ENCODE measurements at places on chromosomes 6 and 20.
A peak's percentile ranks its signal among the peaks of the same experiment; 100 is the strongest.

GRCh38 chr6:63245420-63245819 lies 34.2 kb downstream of the FKBP1C start:
- DNase-seq = no peak

DNA sequence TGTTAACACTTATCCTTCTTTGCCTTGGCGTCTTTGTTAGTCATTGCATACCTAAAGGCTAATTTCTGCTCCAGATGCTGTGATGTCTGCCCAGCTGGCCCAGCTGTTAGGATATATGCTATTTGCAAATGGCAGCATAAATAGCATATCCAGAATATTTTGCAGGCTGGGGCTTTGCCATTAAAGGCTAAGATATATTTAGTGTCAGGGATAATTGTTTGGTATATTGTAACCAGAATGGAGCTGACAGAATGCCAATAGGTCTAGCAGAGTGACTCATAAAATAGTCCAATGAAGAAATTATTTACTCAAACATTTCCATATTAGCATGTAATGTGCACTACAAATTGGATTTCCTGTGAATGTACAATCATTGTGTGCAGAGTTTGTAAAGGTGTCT lies 584.1 kb upstream of the FLRT3 start:
- peak; percentile 47 for DNase-seq

DNA sequence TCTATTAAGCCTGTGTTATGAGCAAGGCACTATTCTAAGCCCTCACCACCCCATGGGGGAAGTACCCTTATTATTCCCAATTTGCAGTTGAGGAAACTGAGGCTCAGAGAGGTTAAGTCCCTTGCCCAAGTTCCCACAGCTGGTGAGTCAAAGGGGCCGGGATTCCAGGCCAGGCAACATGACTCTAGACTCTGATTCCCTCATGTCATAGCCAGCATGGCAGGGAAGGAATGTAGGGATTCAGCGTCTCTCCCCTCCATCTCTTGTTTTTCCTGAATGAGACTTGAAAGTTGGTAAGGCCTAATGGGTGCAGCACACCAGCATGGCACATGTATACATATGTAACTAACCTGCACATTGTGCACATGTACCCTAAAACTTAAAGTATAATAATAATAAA lies 6.7 kb downstream of the C6orf132 start:
- DNase-seq = no peak

- no peak for DNase-seq
Observed at GRCh38 chr20:2713285-2713684, 20.7 kb downstream of the EBF4 start.

DNA sequence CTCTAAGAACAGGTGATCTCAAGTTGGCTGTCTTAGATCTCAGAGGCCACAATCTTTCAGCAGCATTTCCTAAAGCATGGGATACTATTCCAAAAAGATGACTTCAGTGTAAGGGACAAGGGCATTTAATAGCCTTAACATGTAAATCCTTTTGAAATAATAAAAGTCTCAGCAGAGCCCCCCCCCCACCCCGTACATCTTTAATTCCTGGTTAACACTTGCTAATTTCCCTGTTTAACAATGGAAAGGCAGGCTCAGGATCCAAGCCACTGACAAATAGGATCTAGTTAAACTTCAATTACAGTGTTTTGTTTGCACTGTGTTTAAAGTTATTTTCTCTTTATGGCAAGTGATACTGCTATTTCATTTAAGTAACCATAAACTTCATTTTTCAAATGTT lies 12.0 kb downstream of the TASP1 start:
- DNase-seq = no peak

DNA sequence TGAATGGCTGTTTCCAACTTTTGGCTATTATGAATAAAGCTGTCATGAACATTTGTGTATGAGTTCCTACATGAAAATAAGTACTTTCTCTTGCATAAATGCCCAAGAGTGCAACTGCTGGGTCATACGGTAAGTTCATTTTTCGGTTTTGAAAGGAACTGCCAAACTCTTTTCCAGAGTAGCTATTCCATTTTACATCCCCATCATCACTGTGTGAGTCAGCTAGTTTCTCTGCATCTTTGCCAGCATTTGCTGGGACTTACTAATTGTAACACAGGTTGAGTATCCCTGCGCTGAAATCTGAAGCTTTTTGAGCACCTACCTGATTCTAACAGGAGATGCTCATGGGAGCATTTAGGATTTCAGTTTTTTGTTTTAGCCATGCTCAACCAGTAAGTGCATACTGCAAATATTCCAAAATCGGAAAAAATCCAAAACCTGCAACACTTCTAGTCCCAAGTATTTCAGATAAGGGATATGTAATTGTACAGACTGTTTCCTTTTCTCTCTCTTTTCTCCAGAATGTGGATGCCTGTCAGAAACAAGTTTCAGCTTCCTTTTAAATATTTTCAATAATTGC lies 118.4 kb downstream of the DTNBP1 start:
- no peak for DNase-seq

DNA sequence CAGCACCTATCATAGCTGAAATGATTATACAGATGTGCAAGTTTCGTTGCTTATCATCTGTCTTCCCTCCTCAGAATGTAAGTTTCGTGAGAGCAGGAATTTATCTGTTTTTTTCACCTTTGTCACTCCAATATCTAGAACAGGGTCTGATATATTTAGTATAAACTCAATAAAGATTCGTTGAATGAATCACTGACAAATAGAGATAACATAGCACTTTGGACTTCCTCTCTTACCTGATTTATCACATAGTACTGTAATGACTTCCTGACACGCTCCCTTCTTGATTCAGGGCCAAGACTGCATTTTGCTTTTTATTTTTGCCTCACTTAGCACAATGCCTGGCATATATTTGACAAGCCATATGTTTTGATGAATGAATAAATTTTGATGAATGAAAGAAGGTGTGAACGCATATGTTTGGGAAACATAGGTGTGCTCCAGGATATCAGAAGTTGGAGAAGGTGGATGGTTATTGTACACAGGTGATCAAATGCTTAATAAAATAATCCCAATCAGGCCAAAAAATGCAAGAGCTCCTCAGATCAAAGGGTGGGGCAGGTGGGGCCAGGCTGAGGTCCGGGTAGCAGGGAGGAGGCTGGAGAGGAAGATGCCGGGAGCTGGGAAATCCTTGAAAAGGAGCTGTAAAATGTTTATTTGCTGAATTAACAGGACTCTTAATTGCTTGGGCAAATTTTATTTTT lies 33.0 kb downstream of the PIM1 start:
- DNase-seq = no peak

GRCh38 chr6:56803594-56803993 lies 151.3 kb upstream of the BEND6 start:
- DNase-seq = no peak

GRCh38 chr6:80143419-80143937 lies 37.0 kb downstream of the BCKDHB start:
- DNase-seq = peak; percentile 76

DNA sequence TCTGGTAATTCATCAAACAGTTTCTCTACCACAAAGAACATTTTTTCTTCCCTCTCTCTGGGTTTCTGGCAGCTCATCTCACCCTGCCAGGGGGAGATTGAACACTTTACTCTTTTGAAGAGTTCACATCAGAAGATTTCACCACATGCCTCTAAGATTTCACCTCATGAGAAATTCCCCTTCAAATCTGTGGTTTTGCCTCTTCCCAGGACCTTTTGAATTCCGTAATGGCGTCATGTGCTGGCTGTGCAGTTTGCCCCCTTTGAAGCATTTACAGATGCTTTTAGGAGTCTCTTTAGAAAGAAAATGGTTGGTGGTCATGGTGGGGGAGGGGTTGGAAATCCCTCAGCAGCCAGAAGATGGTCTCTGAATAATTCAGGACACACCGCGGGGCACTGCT lies 486.1 kb downstream of the QKI start:
- DNase-seq = no peak

DNA sequence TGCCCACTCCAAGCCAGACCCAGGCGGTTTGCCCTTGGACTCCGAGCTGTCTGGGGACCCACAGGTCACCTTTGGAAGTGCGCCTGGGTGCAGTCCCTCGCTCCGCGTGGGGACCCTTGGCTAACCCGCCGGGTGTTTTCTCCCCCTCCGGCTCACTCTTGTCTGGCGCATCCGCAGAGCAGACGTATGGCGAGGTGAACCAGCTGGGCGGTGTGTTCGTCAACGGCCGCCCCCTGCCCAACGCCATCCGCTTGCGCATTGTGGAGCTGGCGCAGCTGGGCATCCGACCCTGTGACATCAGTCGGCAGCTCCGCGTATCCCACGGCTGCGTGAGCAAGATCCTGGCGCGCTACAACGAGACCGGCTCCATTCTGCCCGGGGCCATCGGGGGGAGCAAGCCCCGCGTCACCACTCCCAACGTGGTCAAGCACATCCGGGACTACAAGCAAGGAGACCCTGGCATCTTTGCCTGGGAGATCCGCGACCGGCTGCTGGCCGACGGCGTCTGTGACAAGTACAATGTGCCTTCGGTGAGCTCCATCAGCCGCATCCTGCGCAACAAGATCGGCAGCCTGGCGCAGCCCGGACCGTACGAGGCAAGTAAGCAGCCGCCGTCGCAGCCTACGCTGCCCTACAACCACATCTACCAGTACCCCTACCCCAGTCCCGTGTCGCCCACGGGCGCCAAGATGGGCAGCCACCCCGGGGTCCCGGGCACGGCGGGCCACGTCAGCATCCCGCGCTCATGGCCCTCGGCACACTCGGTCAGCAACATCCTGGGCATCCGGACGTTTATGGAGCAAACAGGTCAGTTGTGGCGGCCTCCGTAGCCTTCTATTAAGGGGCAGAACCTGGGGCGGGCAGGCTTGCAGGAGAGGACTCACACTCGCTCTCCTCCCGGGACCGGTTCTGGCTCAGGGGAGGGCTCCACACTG lies 1.1 kb downstream of the PAX1 start:
- DNase-seq = no peak

DNA sequence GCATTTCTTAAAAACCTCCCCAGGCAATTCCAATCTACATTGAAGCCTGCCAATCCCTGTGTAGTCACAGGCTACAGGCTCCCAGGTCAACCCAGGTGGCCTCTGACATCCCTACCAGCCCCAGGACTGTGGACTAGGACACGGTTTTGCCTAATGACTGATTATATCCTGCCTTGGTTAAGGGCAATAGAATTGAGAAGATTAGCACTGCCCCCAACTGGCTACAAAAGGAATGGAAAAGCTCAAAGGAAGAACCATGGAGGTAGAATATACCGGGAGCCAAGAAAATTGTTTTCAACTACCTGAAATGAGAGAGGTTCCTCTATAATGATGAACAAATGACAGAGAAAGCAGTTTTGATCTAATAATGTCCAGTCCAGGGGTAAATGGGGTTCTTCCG lies 421.1 kb upstream of the AGPAT4 start:
- no peak for DNase-seq

GRCh38 chr6:147941143-147941542 lies 401.5 kb upstream of the SASH1 start:
- DNase-seq = no peak

DNA sequence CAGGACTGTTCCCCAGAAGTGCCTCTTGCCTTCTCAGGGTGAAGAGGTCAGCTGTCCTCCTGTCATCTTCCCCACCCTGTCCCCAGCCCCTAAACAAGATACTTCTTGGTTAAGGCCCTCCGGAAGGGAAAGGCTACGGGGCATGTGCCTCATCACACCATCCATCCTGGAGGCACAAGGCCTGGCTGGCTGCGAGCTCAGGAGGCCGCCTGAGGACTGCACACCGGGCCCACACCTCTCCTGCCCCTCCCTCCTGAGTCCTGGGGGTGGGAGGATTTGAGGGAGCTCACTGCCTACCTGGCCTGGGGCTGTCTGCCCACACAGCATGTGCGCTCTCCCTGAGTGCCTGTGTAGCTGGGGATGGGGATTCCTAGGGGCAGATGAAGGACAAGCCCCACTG lies 9.8 kb downstream of the PI16 start:
- DNase-seq = no peak

- DNase-seq = no peak
Observed at GRCh38 chr6:89010825-89011224, 47.4 kb upstream of the RNGTT start.

DNA sequence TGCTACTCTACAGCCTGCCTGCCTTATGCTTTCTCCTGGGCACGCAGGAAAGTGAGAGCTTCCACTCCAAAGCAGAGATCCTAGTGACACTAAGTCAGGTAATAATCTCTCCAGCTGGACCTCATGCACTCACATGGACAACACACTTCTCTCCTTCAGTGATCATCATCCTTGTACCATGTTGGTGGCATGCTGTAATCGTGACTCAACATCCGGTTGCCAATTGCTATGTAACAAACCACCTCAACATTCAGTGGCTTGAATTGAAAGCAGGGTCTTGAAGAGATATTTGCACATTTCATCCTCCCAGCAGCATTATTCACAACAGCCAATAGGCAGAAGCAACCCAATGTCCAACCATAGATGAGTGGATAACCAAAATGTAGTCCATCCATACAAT lies 40.3 kb upstream of the PPP1R3G start:
- no peak for DNase-seq

- no peak for DNase-seq
Observed at GRCh38 chr6:28351087-28351486, 1.3 kb downstream of the ZKSCAN3 start.

- peak; percentile 45 for DNase-seq
Observed at GRCh38 chr6:113496166-113496565, 361.0 kb upstream of the MARCKS start.

DNA sequence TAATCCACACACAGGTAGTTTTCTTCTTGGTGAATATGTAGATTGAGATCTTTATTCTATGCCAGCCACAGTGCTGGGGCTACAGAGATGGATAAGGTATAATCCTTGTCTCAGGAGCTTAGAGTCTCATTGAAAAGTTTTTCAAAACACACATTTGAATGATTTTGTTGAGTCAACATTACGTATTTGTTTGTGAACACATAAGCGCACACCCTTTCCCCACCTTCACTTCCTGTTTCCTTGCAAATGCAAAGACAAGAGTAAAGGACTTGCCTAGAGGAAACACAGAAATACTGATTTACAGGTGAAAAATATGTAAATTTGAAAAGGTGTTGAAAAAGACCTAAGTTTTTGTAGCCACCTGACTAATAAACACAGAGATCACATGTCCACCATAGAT lies 27.8 kb downstream of the VAPB start:
- no peak for DNase-seq

- no peak for DNase-seq
Observed at GRCh38 chr6:140040396-140040795, 665.9 kb upstream of the CITED2 start.

GRCh38 chr20:611843-612185 lies 1.7 kb upstream of the TCF15 start:
- DNase-seq = no peak

- DNase-seq = no peak
Observed at GRCh38 chr20:4157516-4157915, 142.2 kb upstream of the RNF24 start.

GRCh38 chr6:149855040-149855654 lies 9.0 kb downstream of the LRP11 start:
- DNase-seq = no peak

Data from femur (tissue), 1 donor.